ENCODE measurements at places on chromosomes 11 and 22.

DNA sequence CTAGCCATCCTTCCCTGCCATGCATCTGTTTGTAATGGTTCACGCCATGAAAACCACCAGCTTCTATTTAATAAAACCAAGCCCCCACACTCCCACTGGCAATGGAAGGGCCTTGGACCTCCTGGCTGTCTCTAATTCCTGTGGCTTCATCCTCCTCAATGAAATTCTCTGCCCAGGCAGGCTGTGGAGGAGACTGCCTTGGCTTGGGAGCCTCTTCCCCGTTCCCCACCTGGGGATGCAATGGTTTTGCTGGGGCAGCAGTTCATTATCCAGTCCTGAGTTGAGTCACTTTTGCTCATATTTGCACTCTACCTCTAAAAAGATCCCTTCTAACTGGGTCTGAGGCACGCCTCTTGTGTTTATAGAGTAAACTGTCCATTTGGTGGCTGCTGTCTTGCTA is 515.8 kb downstream of the NTM start:
- no peak for DNase-seq

DNA sequence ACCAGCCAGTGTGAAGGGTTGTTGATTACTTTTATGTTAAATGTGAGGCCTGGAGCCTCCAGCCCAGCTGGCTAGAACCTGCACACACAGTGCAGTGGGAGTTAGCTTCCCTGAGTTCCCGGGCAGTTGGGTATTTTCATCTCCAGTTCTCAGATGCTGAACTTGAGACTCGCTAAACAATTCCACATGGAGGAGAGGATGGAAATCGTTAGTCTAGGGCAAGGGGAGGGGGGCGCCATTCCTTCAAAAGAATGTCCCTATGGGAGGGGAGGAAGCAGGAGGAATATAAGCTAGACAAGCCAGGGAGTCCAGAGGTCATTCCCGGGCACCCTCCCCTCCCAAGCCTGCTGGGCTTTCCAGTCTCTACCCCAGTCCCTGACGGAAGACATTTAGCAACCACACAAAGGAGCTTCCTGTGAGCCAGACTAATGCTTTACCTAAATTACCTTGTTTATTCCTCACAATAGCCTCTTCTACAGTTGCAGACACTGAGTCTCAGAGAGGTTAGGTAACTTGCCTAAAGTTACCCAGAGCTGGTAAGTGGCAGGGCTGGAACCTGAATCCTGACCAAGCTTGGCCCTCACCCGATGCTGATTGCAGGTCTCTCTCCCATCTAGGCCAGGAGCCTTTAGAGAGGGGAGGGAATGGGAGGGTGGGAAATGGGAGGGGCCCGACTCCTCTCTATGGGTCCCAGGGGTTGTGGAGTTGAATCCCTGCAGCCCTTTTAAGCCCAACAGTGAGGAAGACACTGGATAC is 1.9 kb upstream of the TSKU start:
- no peak for DNase-seq

DNA sequence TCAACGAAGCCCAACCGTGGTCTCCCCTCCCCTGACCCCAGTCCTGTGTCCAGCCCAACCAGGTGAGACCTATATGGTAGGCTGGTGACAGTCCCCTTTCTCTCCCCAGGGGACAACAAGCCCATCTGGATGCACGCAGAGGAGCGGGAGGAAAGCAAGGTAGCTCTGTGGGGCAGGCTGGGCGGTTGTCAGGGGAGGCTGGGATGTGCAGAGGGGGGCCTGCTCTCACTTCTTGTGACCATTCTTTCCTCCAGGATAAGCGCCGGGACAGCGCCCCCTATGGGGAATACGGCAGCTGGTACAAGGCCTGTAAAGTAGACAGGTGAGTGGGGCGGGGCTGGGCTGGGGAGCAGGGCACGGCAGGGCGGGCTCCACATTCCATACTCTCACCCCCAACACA is 3.5 kb upstream of the RAB1B start:
- no peak for DNase-seq

- DNase-seq, result no peak
These were observed 9.9 kb upstream of the CASP12 start for GRCh38 chr11:104908186-104908531.

DNA sequence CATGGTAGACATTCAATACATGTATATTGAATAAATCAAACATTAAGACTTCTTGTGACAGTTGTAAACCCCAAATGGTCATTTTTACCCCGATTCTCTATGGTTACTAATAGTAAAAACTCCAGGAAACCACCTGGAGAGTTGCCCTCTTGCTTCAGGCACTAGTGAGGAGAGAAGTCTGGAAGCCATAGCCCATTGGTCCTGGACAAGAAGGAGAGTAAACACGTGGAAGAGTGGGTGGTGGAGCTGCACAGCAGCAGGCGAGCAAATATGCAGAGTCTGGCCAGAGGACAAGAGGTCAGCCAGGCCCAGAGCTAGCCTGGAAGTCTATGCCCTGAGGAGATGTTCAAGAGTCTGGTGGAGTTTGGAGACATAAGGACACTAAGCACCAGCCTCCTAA is 17.7 kb downstream of the DCHS1 start:
- DNase-seq, result no peak

GRCh38 chr11:36177836-36178235 is 111.4 kb downstream of the COMMD9 start:
- DNase-seq, result no peak

DNA sequence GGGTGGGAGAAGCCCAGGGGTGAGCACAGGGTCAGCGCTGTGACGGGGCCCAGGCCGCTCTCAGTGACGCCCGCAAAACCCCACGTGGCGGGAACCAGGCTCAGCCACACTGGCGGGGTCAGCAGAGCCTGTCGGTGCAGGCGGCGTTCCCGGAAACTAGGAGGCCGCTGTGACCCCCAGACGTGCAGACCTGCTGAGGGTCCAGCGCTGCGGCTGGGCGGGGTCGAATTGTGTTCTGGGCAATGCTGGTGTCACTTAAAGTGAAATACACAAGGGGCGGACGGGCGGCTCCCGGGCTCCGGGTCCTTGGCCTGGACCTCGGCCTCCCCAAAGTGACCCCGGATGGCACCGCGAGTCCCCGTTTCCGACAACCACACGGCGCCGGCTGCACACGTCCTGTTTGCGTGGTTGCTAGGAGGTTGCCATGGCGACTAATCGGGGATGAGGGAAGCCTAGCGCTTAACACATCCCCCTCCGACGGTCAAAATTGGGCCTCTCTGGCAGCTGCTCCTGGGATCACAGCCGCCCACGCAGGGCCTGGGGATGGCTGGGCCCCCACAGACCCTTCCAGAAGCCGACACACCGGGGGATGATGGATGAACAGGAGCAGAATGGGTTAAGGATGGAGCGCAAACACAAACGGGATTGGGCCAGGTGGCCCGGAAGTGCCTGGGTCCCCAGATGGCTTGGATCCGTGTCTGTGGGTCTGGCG is 81.7 kb upstream of the PRR5 start:
- peak; percentile 74 for DNase-seq

- DNase-seq, result no peak
These were observed 62.0 kb upstream of the THY1 start for GRCh38 chr11:119484741-119485605.

GRCh38 chr22:49051491-49052022 is 776.1 kb downstream of the BRD1 start:
- no peak for DNase-seq

- no peak for DNase-seq
These were observed 54.9 kb downstream of the MTNR1B start for GRCh38 chr11:93024369-93024768.

GRCh38 chr22:30247974-30248373 is 1.4 kb upstream of the LIF start:
- DNase-seq, result no peak

DNA sequence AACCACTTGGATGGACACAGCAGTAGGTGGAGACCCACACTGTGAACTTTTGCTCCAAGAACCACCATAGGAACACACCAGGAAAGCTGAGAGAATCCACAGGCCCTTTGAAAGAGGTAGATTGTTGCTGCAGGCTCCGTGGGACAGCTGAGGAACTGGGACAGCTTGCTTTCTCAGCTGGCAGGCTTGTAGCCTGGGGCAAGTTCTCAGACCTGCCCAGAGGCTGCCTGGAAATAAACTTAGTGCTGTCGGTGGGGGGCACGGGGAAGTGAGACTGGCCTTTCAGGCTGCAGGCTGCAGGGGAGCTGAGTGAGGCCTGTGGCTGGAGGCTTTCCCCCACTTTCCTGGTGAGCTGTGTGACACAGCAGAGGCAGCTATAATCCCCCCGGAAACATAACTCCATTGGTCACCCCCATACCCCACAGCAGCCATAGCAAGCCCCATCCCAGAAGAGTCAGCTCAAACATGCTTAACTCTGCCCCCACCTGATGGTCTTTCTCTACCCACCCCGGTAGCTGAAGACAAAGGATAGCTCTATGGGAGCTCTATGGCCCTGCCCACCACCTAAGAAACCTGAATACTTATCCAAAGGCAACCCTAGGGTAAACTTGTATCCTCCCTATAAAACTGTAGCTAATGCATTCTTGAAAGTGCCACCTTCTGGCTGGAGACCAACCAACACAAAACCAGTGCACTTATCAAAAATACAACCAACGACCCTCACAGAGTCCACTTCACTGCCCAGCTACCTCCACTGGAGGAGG is 21.4 kb upstream of the ACRV1 start:
- no peak for DNase-seq

DNA sequence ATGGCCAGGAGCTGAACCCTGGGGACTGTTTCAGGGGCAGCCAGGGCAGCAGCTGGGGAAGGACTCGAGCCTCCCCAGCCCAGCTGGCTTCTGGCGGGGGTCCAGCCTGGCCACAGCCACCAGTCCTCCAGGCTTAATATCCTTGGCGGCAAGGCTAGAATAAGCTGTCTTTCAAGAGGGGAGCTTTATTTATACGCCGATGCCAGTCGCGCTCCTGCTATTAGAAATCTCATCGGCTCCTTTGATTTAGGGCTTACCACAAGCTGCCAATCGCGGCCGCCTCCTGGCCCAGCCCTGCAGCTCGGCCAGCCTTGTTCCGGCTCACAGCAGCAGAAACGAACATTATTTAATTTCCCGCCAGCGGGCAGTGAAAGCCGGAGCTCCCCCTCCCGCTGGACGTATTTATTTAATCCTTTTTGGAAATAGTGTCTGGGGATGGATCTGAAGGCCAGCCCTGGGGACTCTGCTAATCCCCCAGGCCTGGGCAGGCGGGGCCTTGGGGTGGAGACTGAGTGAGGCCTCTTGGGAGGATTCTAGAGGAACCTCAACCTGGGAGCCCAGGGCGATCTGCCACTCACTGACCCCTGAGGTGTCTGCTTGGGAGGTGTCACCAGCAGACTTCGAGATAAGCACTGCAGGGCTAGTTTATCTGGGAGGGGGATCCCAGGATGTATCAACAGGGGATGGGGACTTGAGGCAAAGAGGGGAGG is 363.1 kb downstream of the MN1 start:
- no peak for DNase-seq

- DNase-seq, result no peak
These were observed 116.4 kb downstream of the BLID start for GRCh38 chr11:121999651-122000050.

- DNase-seq, result no peak
These were observed 720.9 kb downstream of the BRD1 start for GRCh38 chr22:49106842-49107152.

GRCh38 chr22:26606611-26607010 is 11.2 kb downstream of the CRYBB1 start:
- no peak for DNase-seq

DNA sequence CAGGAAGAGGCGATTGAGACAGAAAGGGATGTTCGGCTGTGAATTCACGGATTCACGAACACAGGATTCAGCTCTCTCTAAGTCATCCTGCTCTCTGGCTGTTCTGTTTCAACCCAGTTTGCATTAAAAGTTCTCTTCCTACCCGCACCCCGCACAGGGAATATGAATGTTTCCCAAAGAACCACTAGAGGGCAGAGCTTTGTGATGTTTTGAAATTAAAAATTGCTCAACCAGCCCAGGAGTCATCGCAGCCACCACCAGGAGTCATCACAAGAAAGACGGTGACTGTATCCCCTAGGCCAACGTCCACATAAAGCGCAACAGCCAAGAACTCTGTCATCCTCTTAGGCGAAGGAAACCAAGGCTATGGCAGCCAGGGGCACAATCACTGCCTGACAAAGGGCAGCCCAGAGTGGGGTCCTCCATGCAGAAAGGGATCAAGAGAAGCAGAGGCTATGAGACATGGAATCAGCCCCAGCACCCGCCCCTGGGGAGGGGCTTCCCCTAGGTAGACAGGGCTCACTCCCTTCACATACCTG is 122.4 kb downstream of the WT1 start:
- no peak for DNase-seq

- no peak for DNase-seq
These were observed 34.9 kb downstream of the RSPH14 start for GRCh38 chr22:23106906-23107367.

DNA sequence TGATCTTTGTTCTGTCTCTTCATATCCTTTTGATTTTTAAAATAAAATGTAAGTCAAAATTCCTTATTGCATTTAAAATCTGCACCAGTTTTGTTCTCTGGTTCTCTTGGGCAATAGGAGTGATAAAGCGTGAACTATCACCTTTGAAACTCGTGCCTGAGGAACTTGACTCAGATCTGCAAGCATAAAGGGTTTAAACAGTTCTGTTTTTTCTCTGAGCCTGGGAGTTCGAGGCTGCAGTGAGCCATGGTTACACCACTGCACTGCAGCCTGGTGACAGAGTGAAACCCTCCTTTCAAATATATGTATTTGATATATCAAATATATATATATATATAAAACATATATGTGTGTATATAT is 38.9 kb upstream of the CLMP start:
- no peak for DNase-seq

- DNase-seq, result no peak
These were observed 27.9 kb upstream of the KRTAP5-7 start for GRCh38 chr11:71499125-71499524.

DNA sequence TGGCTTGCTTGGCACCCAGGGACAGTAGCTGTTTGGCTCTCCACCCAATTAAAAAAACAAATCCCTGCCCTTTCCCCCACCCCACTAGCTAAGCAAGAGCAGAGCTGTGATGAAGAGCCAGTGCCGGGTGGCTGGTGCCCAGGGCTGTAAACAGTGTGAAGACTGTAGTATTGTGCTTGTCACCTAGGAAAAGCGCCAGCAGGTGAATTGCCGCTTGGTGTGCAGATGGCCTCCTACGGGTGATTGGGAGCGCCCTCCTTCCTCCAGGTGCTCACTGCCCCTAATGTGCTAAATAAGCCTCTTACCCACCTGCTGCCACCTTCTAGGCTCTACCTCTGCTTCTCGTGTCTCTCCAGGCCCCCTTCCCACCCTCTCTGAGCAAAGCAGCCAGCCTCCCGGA is 18.4 kb upstream of the RAPSN start:
- no peak for DNase-seq

DNA sequence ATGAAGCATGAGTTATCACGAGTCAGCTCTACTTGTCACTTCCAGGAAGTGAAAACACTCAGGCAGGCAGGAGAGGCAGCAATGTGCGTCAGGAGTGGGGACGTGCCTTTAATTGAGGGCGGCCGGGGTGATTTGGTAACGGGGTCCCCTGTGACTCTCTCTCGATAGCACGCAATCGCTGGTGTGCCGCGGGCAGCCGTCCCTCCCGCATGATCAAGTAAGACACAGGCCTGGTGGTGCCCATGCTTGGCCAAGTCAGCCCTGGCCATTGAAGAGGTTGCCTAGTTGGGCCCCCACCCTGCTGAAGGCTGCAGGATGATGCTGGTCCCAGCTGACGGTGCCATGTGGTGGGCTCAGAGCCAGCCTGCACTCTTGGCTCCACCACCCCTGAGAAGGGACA is 29.7 kb downstream of the CACNG2 start:
- peak; percentile 7 for DNase-seq

- DNase-seq, result no peak
These were observed 3.8 kb upstream of the MMP7 start for GRCh38 chr11:102534261-102534872.
